ENCODE measurements at places on chromosomes 5 and 9. TPM values are rescaled to one million over a fixed set of nuclear protein-coding genes. Genes with fewer than 3 reads are reported as not detected.

DNA sequence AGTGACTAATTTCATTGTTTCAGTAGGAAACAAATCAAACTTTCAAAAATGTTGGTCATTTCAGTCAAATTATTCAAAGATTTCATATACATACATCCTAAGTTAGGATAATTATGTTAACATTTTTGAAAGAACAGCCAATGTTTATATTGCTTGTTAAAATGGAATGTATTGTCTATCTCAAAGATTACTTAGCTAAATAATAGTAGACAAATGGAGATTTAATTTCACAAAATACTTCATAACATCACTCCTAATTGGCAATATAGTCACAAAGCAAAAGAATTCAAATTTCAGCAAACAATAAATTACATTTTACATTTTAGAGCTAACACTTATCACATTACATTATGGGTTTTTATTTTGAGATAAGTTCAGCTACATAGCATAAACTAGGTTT is 25.4 kb downstream of the STARD4 start:
- DNase-seq = no peak

DNA sequence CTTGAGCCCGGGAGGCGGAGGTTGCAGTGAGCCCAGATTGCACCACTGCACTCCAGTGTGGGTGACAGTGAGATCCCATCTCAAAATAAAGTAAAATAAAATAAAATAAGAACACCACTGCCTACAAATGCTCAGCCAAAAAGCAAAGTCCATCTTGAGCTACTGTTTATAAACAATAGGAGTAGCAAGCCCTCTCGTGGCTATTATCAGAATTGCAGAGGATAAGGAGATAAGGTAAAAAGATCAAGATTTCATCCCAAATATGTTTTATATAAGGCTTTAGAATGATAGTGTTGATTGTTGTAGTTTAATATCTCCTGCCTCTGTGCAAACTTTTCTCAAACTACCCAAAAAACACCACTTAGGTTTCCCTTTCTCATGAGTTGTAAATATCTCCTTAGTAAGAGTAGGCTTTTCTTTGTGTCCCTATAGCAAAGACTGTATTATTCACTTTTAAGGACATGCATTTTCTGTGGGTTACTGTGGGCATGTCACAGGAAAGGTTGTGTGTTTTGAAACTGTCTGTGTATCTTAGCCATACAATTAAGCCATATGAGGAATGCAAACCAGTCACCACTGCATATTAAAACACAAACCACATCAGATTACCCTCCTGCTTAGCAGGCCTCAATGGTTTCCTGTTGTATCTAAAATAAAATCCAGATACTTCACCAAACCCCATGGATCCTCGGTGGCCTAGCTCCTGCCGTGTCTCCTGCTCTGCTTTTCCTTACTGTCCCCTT is 31.8 kb upstream of the CKS2 start:
- DNase-seq = no peak

DNA sequence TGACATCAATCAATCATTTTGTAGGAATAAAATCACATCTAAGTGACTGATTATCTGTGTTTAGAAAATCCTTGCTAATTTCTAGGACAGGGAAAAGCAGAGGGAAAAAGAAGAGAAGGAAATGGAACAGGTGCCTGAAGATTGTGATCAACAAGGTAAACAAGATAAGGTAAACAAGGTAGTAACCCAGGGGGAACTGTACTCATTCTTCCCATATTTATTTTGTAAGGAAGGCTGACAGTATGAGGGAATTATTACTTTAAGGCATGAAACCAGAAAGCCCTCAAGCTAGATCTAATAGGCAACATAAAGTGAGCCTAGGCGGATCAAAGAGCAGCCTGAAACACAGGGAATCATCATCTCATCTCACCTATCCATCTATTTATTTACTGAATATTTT is 231.1 kb downstream of the MLLT3 start:
- no peak for DNase-seq

The FSD1L gene
- total RNA-seq = 3.0 TPM

DNA sequence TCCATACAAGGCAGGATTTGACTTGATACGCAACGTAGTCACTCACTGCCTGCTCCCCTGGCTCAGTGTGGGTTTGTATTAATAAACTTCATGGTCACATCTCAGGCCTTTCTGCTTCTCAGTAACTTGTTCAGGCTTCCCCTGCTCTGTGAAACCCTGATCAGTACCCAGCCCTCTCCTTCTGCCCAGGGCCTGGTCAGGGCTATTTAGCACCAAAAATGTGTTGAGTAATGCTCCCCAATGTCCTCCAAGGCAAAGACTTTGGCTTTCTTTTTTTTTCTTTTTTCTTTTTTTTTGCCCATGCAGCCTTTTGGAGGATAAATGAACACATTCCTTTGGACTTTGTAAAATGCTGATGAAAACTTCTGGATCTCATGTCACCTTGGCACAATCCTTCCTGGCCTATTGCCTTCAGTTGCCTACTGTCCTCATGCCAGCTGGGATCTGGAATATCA is 399.2 kb upstream of the KLF4 start:
- DNase-seq = no peak

- no peak for DNase-seq
These were observed 27.3 kb downstream of the CARNMT1 start for GRCh38 chr9:75000835-75001234.

The PCDHGA5 gene
- total RNA-seq = 14.5 TPM

GRCh38 chr5:136006164-136006563 is 22.6 kb upstream of the TGFBI start:
- DNase-seq = no peak

The ZNF658 gene
- total RNA-seq = 1.9 TPM

- DNase-seq = no peak
These were observed 1.4 kb upstream of the GLIS3 start for GRCh38 chr9:4301296-4301695.

- DNase-seq = no peak
These were observed 156.1 kb downstream of the SNX18 start for GRCh38 chr5:54673523-54674225.

- DNase-seq = no peak
These were observed 84.6 kb downstream of the RXRA start for GRCh38 chr9:134410835-134411217.

The PCDHA1 gene
- total RNA-seq = not detected

The NUP188 gene
- total RNA-seq = 70.6 TPM

DNA sequence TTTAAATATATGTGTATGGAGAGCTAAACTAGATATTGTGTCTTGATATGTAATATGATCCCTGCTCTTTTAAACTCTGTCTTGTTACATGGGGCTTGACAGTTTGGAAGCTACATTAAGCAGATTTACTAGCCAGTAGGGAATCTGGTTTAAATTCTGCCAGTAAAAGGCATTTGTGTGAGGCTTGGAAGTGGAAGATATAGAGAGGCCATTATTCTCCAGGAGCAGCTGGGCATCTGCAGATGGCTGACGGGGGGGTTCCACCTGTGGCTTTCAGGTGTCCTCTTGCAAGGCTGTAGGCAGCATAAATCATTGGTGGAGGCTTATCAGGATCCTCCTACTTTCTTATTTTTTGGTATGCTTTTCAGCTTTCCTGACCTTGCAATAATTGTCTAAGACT is 179.1 kb upstream of the FBXL7 start:
- no peak for DNase-seq

DNA sequence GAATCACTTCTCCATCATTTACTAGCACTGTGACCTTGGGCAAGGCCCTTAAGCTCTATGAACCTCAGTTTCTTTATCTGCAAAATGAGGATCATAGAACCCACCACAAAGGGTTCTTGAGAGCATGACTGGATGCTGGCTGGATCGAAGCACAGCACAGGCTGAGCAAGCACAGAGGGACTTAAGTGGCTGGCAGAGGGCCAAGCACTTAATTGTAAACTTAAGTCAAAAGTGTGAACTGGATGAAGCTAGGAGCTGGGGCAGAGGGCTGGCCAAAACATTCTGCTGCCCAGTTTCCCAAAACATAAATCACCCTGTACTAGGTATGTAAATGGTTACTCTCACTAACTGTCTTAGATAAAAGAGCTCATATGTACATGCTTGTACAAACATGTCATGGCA is 112.3 kb upstream of the WWC1 start:
- DNase-seq = no peak

The OCLN gene
- total RNA-seq = 2.2 TPM

The INSL4 gene
- not detected for total RNA-seq

- DNase-seq = no peak
These were observed 90.1 kb upstream of the SLC12A2 start for GRCh38 chr5:127993476-127993875.

The KCNV2 gene
- total RNA-seq = not detected

The B4GALT1 gene
- 52.5 TPM for total RNA-seq

DNA sequence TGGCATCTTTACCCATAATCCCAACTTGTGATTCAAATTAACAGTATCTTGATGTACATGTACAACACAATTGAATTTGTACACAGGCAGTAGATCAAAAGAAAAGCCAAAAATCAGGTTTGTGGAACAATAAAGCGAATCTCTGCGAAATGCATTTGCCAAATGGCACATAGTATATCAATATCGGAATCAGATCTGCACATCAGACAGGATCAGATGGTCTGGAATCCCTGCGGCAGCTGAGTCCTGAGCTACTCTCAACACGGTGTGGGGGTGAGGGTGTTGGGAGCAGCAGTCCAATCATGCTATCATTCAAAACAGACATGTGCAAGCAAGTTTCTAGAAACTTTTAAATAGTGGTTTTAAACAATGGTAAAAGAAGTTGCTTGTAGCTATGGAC is 358.3 kb downstream of the SEMA5A start:
- no peak for DNase-seq

The NOP16 gene
- total RNA-seq = 84.7 TPM

DNA sequence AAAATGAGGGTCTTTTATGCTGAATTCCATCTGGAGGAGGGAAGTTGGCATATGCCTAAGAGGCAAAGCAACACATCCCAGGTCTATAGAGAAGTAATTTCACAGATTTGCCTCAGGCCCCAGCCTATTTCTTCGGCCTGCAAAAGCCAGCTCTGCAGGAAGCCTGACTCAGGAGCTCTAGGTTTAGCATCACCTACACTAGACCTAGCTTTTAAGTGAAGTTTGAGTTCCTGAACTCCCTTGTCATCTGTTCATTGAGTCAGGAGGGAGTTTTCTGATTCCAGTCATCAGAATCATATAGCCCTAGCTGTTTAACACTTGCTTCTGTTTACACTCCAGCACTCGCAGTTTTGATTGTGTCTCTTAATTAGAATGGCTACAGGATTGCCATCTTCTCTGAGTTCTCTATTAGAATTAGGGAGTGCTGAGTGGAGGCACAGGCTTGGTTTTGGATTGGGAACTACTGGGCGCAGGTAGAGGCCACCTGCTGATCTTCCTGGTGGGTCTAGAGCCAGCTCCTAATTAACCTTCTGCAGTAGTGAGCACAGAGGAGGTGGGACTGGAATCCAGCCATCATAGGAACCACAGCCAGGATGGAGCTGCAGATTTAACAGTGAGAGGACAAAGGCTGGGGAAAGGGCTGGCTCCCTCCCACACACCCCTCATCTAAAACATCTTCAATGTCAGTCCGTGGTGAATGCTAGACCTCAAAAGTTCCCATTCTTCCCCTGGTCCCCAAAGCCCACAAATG is 179.5 kb downstream of the TRIO start:
- no peak for DNase-seq

- DNase-seq = no peak
These were observed 13.3 kb downstream of the ANXA6 start for GRCh38 chr5:151144275-151144674.

DNA sequence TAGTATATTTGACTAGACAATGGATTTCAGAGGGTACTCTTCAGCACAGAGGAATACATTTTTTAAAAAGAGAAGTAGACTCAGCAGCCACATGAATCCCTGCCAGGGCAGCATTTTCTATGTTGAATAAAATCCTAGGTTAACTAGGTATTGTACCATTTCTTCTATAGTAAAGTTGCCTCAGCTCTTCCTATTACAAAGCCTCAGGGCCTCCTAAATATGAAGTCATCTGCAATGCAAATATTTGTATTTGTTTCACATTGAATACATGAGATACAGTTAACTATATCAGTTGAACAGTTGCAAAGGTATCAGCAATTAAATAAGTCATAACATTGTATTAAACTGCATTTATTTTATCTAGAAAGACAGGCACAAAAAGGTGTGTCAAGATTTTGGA is 59.5 kb downstream of the NUDT12 start:
- no peak for DNase-seq

DNA sequence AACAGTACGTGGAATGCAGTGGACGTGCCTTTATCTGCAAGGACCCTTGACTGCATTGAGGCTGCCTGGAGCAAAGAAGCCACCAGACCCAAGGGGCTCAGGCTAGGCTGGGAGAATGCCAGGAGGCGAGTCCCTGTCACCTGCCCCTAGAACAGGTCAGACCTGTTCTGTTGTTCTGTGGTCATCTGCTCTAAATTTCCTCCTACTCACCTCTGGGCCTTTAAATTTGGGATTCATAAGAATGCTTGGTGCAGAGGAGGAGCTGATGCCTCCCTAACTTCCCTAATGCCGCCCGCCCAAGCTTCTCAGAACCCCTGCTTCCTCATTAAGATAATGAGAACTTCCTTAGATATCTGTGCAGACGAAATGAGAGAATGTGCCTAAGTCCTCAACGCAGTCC is 32.0 kb downstream of the DAPK1 start:
- no peak for DNase-seq

DNA sequence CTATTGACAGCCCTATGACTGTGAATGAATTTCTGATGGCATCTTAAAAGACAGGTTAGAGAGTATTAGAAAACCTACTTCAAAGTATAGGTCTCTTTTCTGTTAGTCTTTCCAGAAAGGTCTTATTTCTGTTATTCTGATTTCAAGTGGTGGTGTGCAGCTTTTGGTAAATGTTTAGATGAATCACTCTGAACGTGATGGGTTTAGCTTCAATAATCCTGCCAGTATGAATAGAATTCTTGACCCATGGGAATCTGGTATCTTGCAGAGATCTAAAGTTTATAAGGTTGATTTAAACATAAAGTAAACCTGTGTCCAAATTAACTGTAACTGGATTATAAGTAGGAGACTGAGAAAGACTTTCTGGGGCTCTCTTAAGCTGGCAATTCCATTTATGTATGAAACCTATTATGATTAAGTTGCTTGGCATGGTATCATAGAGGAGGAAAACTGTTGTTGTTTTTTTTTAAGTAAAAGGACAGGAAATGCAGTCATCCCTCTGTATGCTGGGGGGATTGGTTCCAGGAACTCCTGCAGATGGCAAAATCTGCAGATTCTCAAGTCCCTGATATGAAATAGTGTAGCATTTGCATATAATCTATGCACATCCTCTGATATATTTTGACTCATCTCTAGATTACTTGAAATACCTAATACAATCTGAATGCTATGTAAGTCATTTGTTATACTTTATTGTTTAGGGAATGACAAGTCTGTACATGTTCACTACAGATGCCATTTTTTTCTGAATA is 77.0 kb upstream of the ADAMTS19 start:
- DNase-seq = no peak

Data from omental fat pad (tissue), 4 donors.